ENCODE measurements at places on chromosomes 2 and 18.

DNA sequence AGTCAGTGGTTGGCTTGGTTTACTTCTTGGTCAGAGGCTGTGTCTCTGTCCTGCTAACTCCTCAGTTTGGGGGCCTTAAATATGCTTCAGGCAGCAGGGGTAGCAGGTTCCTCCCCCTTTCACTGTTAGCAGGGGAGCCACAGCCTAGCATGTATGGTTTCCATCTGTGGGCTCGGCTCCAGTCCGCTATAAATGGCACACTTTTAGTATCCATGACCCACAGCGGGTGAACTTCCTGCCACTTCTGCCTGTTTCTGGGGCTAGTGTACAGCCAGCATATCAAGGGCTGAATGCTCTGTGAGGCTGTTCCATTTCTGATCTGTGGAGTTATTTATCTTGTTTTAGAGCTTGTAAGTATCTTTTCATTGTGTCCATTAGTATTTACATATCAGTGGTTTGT is 58.3 kb downstream of the MRPL33 start:
- no peak for DNase-seq

DNA sequence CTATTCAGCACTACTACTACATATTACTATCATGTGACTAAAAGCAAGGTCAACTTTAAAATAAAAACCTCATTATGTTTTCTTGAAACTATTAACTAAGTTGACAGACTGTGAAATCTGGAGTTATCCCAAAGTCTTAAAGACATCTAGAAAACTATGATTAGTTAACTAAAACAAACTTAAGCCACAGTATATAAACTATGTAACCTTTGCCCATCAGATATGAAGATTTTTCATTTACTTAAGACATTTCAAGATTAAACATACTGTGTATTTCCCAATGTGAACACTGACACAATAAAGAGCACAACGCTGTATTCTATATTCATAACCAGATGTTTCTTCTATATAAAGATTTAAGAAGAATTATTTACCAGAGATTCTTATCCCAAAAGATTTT is 33.5 kb upstream of the CACNB4 start:
- no peak for DNase-seq

GRCh38 chr18:68766433-68766832 is 31.4 kb upstream of the CCDC102B start:
- DNase-seq = no peak

GRCh38 chr2:33617401-33617800 is 18.3 kb upstream of the FAM98A start:
- DNase-seq = no peak

DNA sequence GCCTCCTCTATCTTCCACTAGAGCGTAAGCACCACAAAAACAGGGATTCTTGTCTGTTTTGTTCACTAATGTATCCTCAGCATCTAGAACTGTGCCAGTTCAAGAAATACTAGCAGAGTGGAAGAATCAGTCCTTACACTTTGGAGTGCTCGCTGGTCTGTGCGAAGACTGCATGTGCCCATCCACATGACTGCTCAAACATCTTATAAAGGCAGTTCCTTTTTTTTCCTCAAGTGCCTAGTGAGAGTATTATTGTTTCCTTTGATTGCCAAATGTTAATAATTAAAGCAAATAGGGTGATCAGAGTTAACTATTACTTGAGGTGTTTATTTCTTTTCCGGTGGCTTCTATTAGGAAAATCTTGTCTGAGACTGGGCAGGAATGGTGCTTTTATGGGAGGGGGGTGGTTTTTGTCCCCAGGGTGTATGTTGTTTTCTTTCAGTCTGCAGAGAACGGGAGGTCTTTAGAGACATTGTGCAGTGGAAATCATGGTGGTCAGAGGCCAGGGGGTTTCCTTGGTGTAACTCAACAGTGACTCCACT is 45.6 kb upstream of the ITGB6 start:
- no peak for DNase-seq

Measured in NCI-H748 treated with DMSO at 0.1 percent for 48 hours (cell line).